Stimulated activated CD4-positive, alpha-beta T cell treated with anti-CD3 and anti-CD28 coated beads, Interleukin-4, amount 100 ng/mL, for 4 hours (primary cell): ENCODE measurements at places on chromosomes 16 and 17.

DNA sequence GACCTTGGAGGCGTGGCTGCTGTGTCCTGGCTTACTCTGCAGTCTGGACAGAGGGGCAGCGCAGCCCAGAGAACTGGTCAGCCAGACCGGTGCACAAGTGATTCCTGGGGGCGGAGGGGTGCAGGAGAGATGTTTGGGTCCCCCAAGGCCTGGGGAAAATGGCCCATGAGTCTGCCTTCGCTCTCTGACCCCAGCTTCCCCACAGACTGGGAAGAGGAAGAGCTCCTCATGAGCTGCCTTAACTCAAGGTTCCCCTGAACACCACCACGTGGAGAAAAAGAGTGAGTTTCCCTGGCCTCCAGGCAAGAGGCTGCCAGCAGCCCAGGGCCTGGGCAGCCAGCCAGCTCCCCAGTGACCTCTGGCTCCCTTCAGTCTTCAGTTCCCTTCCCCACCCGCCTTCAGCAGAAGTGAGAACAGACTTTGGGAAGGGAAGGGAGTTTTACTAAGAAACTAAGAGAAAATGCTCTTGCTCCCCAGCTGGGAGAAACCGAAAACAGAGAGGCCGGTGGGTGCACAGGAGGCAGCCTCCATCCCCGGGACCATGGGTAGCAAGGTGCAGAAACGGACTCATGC lies 2.0 kb upstream of the C17orf99 start:
- no peak for DNase-seq

DNA sequence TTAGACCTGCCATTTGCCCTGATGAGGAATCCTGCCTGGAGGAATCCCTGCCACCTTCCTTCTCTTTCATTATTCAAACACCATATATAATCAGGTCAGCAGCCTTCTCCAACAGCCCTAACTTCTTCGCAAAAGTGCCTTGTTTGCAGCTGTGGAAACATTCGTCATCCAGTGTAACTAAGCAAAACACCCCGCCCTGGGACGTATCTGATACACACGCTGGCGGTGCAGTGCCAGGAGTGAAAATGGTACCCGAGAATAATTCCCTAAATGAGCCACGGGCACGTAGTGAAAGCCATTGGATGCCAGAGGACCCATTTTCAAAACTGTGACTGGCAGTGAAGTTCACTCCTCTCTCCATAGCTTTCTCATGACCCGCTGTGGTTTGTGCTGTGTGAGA lies 73.7 kb downstream of the IRX3 start:
- DNase-seq: no peak

DNA sequence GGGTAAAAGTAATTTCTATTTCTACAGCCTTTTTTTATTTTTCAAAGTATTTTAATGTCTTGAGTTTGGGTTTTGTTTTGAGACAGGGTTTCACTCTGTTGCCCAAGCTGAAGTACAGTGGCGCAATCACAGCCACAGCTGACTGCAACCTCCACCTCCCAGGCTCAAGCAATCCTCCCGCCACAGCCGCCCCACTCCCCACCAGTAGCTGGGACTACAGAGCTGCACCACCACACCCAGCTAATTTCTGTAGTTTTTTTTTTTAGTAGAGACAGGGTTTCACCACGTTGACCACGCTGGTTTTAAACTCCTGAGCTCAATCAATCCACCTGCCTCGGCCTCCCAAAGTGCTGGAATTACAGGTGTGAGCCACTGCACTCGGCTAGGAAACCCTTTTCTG lies 44.0 kb downstream of the TUBD1 start:
- no peak for DNase-seq

DNA sequence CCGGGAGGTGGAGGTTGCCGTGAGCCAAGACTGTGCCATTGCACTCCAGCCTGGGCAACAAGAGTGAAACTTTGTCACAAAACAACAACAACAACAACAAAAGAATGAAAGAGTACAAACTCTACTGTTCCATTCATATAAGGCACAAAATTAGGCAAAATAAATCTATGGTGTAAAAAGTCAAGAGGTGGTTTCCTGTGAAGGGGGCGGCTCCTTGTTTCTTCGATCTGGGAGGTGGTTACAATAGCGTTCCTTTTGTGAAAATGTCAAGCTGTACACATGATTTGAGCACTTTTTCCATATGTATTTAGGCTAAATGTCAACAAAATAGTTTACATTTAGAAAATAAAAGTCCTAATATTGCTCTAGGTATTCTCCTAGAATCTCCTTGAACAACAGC lies 6.9 kb downstream of the SIAH1 start:
- DNase-seq: no peak

DNA sequence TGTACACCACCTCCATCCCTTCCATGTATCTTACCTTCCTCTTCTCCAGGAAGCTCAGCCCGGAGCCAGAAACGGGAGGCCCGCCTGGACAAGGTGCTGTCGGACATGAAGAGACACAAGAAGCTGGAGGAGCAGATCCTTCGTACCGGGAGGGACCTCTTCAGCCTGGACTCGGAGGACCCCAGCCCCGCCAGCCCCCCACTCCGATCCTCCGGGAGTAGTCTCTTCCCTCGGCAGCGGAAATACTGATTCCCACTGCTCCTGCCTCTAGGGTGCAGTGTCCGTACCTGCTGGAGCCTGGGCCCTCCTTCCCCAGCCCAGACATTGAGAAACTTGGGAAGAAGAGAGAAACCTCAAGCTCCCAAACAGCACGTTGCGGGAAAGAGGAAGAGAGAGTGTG lies 756 bp upstream of the MVP start:
- DNase-seq: no peak

DNA sequence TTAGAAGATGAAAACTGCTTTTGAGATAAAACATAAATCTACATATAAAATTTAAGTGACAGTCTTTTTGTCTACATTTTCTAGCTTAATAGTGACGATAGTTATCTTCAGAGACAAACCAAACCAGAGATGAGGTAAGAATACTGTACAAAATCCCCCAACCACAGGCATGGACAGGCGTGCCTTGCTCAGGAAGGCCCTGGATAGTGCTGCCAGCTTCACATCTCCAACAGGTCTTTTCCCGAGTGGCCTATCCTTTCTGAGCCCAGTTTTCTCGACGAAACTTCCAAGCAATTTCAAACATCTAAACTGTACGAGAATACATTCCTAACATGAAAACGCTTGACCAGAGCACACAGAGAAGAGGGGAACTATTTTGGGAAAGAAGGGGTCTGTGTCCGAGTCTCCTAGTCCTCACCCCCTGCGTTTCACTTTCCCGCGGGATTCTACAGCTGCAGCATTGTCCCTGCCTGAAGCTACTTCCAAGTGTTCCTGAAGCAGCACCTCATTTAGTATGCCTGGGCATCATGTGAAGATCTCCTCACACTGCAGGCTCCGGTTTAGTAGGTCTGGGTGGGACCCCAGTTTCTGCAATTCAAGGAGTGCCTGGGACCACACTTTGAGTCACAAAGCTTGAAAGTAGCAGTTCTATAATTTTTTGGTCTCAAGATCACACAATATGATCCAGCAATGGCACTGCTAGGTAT lies 37.8 kb downstream of the GNA13 start:
- DNase-seq: no peak

- DNase-seq: no peak
Measured at GRCh38 chr16:35628976-35629375, 2169.6 kb downstream of the TP53TG3F start.

- DNase-seq: no peak
Measured at GRCh38 chr17:39754958-39755553, 17.3 kb downstream of the GRB7 start.

DNA sequence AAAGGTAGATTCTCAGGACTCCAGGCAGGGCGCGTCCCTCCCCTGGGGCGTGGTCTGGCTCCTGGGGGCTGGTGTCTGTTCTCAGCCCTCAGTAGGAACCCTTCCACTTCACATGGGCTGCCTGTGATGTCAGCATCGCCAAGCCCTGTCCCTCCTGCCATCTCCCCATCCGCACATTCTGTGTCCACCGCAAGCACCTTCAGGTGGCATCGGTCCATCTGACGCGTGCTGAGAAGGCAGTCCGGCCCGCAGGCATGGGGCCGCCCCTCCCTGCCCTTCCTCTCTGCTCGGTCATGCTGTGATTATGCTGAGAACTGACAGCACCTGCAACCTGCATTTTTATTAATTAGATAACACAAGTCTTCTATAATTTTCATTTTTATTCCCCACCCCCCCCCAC lies 12.7 kb upstream of the DNAH17 start:
- DNase-seq: no peak

- DNase-seq: no peak
Measured at GRCh38 chr16:10266809-10267208, 84.6 kb upstream of the GRIN2A start.

DNA sequence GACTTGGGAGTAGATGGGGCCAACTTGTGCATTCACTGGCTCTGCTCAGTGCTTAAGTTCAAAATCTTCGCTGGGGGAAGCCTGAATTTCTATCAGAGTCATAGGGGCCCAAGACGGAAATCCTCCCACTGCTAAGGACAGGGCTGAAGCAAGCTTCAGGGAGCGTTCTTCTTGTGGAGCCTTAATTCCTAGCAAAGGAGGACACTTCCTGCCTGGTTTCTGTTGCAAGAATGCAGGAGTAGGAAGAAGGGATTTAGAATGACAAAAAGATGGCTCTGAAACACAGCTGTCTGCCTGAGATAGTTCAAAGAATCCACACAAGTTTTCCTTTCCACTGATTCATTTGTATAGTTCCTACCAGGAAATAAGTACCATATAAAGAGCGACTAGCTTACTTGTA lies 26.4 kb downstream of the PSME3IP1 start:
- no peak for DNase-seq

DNA sequence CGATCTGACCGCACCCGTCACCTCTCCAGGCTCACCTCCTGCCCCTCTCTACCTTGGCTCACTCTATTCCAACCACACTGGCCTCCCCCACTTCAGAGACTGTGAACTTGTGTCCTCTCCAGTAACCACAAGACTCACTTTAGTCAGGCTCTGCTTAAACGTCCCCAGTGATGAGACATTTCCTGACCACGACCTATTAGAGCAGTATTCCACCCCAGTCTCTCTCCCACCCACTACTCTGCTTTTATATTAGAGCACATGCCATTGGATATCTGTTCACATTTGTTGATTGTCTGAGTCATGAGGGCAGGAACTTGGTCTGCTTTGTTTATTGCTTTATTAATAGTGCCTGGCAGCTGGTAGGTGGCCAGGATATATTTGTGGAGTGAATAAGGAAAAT lies 20.1 kb downstream of the COX11 start:
- no peak for DNase-seq

GRCh38 chr17:49548506-49549310 lies 27.0 kb upstream of the NXPH3 start:
- DNase-seq: no peak

DNA sequence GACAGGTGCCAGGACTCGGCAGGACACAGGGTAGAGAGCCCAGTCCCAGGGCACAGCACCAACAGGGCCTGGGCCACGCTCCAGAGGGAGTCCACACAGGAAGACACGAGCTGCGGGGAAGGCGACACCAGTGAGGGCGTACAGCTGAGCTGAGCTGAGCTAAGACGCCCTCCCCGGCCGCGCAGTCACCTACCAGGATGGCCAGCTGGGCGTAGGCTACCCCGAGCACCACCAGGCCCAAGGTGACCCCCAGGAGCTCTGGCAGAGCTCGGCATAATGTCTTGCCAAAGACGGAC lies 42.6 kb downstream of the TSC2 start:
- DNase-seq: no peak

- no peak for DNase-seq
Measured at GRCh38 chr17:82709676-82710498, 6.6 kb upstream of the FN3KRP start.

GRCh38 chr16:86515413-86515776 lies 5.1 kb downstream of the FOXF1 start:
- DNase-seq: no peak

DNA sequence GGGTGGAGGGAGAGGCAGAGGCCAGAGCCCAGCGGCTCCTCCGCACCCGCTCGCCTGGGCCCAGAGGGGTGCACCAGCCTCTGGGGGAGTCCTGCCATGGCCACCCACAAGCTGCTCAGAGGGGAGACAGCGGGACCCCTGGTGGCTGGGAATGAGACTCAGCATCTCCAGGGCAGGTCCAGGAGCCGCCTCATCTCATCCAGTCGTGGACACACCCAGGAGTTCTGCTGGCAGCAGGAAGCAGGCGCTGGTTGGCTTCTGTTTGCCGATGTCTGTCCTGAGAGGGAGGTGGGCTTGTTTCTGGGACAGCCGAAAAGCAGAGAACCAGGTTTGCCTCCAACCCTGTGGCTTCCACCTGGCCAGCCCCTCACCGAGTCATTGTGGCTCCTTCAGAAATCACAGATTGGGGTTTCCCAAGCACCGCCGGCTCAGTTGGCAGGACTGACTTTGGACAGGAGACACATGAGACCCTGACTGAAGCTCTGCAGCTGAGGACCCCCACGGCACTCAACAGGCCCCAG lies 49.6 kb upstream of the ENPP7 start:
- no peak for DNase-seq

GRCh38 chr17:29243792-29244191 lies 2.9 kb upstream of the CRYBA1 start:
- no peak for DNase-seq

- DNase-seq: no peak
Measured at GRCh38 chr16:78307824-78308528, 208.5 kb downstream of the WWOX start.

- no peak for DNase-seq
Measured at GRCh38 chr16:48188449-48189102, 32.8 kb upstream of the ABCC12 start.

- no peak for DNase-seq
Measured at GRCh38 chr17:44990994-44991393, 22.9 kb upstream of the C1QL1 start.

GRCh38 chr16:50300942-50301625 lies 34.7 kb downstream of the ADCY7 start:
- DNase-seq: no peak

DNA sequence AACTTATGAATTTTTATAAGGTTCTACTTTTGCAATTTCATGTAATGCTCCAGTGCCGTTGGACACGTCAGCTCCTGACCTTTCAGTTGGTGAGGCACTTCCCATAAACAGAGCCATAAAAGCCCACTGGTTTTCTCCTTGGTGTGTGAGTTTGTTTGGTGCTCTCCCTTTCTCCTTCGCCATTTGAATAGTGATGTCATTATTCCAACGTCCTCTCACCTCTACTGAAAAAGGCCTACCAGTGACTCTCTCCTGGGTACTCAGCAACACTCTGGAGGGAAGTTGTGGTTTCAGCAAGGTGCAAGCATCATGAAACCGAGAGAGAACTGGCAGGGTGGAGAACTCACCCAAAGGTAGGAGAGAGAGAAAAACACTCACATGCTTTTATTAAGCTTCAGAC lies 29.6 kb upstream of the HNF1B start:
- no peak for DNase-seq

- no peak for DNase-seq
Measured at GRCh38 chr17:13741744-13742143, 140.0 kb upstream of the HS3ST3A1 start.

DNA sequence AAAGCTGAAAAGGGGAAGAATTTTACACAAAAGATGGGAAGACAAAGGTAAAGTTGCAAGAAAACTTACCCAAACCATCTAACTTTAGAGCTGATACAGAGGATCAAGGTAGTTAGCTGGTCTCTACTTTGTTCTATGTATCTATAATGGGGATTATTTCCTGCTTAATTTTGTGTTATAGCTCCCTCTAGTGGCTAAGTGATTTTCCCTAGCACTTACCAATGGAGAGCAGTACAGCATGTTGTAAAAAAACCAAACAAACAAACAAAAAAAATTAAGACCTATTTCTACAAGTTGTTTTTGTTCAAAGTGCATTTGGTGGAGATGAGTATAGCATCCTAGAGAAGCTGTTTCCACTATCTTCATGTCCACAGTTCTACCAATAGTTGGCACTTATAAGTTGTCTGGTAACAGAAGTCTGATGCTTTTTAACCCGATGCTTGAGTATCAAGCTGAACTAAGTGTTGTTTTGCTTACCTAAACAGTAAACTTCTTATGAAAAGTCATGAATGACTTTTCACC lies 7.5 kb downstream of the SRSF1 start:
- DNase-seq: no peak
